ENCODE measurements at places on chromosomes 6 and 20.

GRCh38 chr20:17676942-17677341 lies 5.1 kb downstream of the RRBP1 start:
- DNase-seq: no peak

GRCh38 chr6:44002593-44003344 lies 124.5 kb downstream of the MRPL14 start:
- peak; percentile 47 for DNase-seq

DNA sequence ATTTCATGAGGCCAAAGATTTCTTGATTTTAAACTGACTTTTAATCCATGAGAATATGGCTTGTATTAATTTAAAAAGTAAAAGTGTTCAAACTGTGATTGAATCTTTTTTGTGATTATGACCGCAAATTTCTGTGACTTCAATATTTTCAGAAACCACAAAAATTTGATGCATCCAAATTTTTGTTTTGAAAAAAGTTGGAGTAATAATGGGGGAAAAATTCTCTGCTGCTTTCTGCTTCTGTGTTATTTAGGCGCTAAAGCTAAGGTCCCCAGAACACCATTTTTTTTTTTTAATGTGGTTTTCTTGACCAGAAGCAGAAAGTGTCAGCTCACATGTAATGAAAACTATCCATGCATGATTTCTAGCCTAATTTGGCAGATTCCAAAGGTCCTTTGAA lies 65.3 kb downstream of the GRIK2 start:
- no peak for DNase-seq

GRCh38 chr6:157075549-157076450 lies 247.5 kb downstream of the TMEM242 start:
- DNase-seq: no peak

DNA sequence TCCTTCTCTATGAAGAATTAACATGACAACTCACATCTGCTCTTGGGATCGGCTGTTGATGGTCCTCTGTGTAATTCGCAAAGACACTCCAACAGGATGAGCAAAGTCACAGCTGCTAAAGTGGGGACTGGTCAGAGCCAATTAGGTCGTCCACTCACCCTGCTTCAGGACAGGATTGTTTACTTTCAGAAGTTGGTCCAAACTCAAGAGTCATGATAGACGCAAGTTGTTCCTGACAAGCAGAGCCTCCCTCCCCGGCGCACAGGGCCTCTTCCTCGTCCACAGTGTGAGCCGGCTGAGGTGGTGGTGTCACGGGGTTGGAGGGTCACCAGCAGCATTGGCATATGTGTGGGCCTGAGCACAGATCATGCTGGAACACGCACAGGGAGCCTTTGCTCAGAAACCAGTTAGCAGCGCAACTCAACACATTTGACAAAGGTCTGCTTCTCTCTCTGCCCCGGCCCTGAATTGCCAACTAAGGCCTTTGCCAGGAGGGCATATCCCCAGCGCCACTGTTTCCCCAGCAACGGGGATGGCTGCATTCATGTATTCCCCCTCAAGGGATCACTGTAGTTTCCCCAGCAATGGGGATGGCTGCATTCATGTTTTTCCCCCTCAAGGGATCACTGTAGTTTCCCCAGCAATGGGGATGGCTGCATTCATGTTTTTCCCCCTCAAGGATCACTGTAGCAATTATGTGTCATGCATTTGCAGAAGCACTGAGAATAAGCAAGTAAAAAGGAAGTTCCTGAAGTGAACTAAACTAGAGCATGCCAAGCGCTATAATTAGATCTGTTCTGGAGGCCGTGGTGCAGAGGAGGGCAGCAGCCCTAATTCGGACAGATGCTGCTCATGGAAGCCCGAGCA lies 111.7 kb downstream of the THBS2 start:
- no peak for DNase-seq

DNA sequence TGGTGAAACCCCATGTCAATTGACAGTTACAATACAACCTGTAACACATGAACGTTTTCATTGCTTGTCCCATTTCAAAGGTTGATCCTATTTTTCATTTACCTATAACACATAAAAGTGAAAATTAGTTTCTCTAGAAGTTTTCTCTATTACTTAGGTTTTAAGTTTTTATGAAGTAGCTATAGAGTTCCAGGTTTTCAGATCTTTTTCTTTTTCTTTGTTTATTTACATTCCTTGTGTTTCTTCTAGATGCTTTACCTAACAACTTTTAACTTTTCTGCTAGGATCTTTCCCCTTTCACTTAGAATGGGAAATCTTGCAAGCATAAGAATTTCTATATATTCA lies 232.6 kb downstream of the PLCB1 start:
- no peak for DNase-seq

DNA sequence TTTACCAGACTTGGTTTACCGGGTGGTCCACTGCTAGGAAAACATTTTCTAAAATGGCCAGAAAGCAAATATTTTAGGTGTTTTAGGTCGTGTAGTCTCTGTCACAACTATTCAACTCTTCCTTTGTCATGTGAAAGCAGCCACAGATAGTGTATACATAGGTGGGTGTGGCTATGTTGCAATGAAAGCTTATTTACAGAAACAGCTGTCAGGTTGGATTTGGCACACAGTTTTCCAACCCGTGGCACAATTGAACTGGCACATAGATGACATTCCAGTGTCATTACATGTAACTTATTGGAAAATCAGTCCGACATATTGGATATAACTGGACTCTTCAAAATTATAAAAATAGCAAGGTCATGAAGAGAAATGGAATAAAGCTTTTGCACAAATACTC lies 68.9 kb upstream of the KCNQ5 start:
- no peak for DNase-seq

DNA sequence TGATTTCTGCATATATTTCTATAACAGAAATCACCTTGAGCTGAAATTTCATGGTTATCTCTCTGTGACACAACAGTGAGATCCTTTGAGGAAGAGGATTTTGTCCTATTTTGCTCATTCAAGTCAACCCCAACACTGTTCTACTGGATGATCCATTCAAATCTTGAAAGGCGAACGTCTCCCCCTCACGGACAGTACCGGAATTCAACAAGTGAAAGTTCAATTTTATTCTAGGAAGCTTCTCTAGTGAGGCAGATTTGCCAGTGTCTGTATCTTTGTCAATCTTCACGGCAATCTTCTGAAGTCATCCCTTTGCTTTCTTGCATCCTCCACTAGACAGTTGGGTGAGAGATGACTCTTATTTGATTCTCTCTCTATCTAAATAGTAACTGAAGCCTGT lies 91.7 kb upstream of the PDE7B start:
- no peak for DNase-seq

DNA sequence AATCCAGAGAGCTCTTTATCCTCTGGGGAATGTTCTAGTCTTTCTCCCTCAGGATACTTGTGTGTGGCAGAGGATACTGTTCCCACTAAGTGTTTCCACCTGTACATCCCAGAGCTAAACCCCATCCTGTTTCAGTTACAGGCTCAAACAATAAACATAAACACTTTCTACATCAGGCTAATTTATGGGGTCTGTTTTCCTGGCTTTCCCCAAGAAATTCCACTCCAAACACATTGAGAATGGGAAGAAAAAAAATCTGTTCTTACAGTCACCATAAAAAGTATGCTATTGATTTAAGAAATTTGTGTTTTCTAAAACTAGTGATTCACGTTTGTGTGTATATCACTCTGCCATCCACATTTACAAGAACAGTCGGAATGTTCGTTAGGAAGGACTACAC lies 293.9 kb upstream of the FOXQ1 start:
- DNase-seq: no peak

- DNase-seq: no peak
Observed at GRCh38 chr20:43096126-43096930, 93.4 kb downstream of the PTPRT start.
